ENCODE measurements at places on chromosomes 12 and 14.

DNA sequence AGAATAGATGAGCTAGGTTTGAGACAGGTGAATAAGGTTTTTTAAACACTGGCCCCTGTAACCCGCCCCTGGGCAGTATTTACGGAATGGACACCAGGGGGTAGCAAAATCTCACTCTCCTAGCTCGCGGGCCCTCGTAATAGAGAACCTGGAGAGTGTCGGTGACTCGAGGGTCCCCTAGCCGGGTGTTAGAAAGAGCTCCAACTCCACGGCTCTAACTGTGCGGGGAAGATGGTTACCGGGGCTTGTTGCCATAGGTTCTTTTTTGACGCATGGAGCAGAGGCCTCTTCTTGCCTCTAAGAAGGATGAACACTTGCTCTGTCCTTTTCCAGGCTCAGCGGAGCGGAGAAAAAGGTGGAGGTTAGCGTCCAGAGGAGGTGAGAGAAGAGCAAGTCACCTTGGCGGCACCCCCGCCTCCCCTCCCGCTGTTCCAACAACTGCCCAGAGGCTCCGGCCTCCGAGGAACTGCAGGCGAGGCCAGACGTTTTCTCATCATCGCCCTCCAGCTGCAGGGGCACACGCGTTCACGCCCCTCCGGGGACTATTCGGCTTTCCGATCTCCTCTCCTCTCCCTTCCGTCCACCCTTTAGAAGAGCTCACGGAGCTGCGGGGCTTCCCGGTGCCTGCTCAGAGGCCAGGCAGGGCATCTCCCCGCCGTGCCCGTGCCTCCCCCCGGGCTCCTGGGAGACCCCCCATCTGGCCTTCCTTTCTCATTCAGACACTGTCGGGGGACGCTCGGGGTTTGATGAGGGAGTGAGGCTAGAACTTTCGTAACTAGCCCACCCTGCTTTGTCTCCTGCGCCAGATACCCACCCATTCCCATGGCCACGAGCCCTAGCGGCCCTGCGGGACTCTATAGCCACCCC is 1.4 kb upstream of the ARHGEF40 start:
- DNase-seq = peak; percentile 72

- peak; percentile 75 for DNase-seq
Observed at GRCh38 chr14:51783765-51784164, 76.6 kb upstream of the GNG2 start.

- DNase-seq = peak; percentile 20
Observed at GRCh38 chr14:90645842-90646443, 170.3 kb downstream of the TTC7B start.

DNA sequence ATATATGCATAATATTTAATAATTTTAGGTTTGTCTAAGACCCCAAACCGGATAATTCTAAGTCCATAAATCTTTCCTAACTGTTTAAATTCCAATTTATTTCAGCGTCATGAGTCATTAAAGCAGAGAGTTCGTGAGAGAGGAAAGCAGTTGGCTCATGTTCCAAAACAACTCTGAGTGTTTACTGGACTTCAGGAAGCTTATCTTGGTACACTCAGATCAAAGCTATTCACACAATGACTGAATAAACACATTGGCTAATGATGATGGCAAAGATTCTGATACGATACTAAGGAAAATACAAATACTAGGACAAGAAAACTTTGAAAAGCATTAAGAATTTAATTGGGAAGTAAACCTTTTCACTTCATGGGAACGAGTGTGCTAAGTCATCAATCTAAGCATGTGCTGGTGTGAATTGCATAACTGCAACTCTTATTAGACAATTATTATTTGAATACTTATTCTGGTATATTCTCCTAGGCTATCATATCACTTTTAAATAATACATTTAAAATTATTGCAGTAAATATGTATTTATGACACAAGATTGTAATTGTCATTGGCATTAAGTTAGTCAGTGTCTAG is 34.8 kb upstream of the CLEC14A start:
- peak; percentile 92 for DNase-seq

DNA sequence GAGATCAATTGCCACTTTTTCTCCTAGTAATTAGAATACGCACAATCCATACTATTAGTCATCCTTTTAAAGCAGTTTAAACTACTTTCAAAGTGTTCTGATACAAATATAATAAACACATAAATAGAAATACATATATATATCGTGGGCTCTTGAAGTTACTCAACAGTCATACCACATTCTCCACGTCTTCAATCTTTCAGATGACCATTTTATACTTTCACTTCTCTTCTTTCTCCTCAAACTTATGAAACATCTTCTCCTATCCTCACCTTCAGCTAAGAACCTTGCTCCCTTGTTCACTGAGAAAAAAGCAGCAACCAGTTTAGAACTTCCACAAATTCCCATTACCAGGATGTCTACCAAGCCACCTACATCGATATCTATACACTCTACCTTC is 19.2 kb downstream of the CEP290 start:
- DNase-seq = no peak

GRCh38 chr14:61925043-61925442 is 162.8 kb downstream of the SNAPC1 start:
- peak; percentile 26 for DNase-seq

- peak; percentile 18 for DNase-seq
Observed at GRCh38 chr14:23183479-23183878, at the start of gene SLC7A8. SLC7A8 (minus strand) TSS chr14:23183660; CDS start chr14:23182914, 746 bp downstream.

All from fibroblast of skin of right biceps (primary cell).